Erythroblast (primary cell): ENCODE measurements at places on chromosomes 3 and 15.

DNA sequence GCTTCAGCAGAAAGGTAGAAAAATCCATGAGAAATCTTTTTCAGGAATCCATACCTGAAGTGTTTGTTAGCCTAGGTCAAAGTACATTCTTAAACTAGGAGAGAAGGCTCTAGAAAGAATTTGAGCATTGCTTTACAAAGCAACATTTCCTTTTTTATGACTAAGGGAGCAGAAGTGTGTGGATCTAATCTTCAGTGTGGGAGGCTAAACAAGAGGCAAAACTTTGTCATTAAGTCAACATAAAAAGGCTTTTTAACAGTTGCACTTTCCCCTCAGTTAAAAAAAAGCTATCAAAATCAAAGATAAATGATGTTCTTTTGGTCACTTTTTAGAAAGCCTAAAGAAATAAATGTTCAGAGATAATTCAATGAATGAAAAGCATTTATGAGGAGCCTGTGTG is 154.8 kb downstream of the TMEM108 start:
- DNase-seq, result no peak

- DNase-seq, result no peak
Measured at GRCh38 chr3:10269443-10269842, 21.2 kb downstream of the TATDN2 start.

DNA sequence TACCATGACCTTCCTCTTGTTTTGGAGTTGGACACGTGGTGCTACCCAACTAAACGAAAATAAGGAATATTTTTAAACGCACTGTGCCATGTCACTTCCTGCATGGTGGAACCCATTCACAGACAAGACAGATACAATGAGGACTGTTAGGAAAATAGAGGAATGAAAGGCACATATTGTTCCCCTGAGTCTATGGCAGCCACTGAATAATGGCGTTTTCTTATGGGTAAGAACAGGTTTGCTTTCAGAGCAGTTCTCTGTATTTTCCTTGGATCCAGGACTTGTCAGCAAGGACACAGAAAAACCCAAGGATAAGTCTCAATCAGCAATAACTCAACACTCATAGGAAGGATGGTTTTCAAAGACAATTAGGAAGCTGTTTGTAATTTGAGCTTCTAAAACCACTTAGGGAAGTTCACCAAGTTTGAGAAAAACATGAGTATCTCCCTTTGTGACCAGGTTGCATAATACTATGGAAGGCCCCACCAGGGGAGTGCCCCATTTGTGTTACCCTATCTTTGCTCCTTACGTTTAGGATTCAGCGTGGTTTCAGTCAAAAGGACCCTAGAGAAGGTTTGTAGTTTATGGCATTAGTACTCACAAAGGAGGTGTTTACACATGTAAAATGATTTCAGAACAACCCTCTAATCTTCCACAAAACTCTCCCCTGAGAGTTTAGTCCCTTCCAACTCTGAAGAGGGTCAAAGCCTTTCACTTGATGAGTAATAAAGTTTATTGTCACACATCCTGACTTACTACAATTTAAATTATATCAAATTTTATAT is 487.2 kb upstream of the ATP11B start:
- DNase-seq, result no peak

GRCh38 chr3:69890084-69890483 is 109.4 kb upstream of the SAMMSON start:
- DNase-seq, result no peak

GRCh38 chr15:35040339-35041255 is 44.5 kb downstream of the NANOGP8 start:
- DNase-seq, result no peak

DNA sequence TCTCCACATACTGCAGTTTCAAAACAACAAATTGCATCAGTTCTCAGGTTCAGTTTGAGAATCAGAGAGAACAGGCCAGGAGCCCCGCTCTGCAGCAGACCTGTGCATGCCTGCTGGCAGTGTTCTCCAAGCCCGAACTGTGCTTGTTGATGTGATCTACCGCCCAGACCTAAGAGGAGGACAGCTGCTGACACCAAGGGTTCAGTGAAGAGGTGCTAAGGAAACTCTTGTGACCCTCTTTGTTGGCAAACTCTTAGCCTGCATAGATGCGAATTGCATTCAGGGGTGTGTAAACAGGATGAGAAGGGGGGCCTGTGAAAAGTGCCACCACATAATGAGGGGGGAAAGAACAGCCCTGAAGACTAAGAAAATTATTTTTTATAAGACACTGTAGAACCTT is 89.8 kb downstream of the PDE8A start:
- no peak for DNase-seq

DNA sequence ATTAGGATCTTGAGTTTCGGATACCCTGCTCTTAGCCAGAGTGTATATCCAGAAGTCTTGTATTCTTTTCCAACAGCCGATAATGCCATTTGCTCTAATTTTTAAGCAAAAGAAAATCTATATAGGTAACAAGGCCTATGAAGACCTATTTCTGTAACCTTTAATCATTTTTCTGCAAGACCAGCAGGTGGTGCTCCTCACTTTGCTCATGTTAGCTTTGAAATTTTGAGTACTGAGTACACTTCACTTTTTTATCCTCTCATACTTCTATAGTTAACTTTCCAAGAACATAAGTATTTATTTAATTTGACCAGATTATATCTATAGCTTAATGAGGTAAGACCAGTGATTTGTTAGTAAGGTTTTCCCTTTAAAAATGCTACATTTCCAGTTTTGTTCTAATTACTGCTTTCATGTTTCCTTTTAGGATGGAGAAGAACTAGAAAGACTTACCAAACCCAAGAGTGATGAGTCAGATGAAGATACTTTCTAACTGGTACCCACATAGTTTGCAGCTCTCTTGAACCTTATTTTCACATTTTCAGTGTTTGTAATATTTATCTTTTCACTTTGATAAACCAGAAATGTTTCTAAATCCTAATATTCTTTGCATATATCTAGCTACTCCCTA is 20.5 kb downstream of the SLC35A5 start:
- peak; percentile 65 for DNase-seq

GRCh38 chr3:148815316-148816110 is 12.1 kb upstream of the CPB1 start:
- DNase-seq, result no peak

GRCh38 chr3:10283638-10284037 is 9.1 kb downstream of the GHRL start:
- peak; percentile 15 for DNase-seq
